ENCODE measurements at places on chromosomes 3 and 15. TPM values are rescaled to one million over a fixed set of nuclear protein-coding genes. Genes with fewer than 3 reads are reported as not detected.

GRCh38 chr3:107881509-107881908, 209.3 kb downstream of the CD47 start:
- no peak for DNase-seq

GRCh38 chr3:51934991-51935885, 6.5 kb downstream of the RRP9 start:
- no peak for DNase-seq

The GRK7 gene
- not detected for polyA plus RNA-seq

- no peak for DNase-seq
These were observed 318.5 kb downstream of the TBC1D5 start for GRCh38 chr3:17423786-17424536.

The MUC20 gene
- 6.0 TPM for polyA plus RNA-seq

DNA sequence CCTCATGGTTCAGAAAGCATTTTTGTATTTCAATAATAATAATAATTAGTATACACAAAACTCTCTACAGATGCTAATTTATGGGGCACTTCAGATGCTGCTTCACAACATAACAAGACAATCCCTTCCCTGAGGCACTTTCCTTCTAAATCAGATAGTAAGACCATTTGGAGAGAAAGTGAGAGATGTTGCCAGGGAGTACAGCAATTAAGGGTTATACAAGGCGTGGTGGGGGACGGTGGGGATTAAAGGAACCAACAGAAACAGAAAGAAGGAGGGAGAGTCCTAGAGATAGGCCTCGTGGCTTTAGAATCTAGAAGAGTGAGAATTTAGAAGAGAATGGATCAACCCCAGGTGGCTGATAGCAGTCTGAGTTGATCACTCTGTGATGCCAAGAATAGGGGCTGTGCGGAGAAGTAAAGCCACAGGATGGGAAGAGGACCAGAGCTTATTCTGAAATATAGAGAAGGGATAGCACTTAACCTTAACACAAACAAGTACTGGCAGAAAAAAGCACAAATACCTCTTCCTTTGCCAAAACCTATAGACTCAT, 76.9 kb downstream of the ETFA start:
- no peak for DNase-seq

- no peak for DNase-seq
These were observed 57.0 kb upstream of the MCTP2 start for GRCh38 chr15:94174399-94174802.

The CYP8B1 gene
- 229 TPM for polyA plus RNA-seq

DNA sequence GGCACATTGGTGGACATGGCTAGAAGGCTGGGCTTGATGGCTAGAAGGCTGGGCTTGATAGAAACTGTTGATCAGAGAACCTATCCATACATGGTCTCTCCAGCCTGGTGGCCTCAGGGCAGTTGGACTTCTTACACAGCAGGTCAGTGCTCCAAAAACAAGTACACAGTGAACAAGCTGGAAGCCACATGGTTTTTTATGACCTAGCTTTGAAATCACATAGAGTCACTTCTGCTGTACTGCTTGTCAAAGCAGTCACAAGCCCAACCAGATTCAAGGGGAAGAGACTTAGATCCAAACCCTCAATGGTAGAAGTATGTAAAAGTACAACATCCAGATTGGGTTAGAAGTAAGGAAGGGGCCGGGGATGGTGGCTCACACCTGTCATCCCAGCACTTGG, 89.4 kb upstream of the HES1 start:
- no peak for DNase-seq

The CHST2 gene
- 0.11 TPM for polyA plus RNA-seq

DNA sequence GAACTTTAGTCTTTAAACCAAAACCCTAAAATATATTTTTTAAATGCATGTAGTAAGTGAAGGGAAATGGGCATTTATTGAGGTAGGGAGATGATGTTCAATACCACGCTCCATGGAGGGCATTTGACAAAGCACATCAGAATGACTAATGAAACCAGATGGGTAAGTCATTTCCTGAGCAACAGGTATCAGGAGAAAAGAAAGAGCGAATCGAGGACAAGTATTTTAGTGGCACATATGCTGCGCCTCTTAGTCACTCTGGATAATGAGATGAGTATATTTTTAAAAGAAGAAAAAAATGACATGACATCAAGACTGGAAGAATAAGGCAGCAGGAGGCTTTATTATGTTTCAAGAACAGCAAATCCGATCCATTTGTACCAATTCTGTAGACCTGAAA, 129.0 kb upstream of the ARHGEF3 start:
- DNase-seq: no peak

The TIMP4 gene
- polyA plus RNA-seq: 0.82 TPM

DNA sequence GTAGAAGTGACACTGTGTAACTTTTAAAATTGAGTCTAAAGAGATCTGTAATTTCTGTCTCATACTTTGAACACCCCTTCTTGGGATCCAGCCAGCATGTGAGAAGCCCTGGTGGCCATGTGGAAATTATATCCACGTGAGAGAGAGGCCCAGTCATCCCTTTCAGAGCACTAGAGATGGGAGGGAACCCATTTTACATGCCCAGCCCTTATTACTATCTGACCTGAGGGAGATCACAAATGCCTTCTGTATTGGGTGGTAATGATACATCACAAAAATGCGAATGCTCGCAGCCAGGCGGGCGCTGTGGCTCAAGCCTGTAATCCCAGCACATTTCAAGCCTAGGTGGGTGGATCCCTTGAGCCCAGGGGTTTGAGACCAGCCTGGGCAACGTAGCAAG, 27.3 kb upstream of the TRAK1 start:
- DNase-seq: no peak

DNA sequence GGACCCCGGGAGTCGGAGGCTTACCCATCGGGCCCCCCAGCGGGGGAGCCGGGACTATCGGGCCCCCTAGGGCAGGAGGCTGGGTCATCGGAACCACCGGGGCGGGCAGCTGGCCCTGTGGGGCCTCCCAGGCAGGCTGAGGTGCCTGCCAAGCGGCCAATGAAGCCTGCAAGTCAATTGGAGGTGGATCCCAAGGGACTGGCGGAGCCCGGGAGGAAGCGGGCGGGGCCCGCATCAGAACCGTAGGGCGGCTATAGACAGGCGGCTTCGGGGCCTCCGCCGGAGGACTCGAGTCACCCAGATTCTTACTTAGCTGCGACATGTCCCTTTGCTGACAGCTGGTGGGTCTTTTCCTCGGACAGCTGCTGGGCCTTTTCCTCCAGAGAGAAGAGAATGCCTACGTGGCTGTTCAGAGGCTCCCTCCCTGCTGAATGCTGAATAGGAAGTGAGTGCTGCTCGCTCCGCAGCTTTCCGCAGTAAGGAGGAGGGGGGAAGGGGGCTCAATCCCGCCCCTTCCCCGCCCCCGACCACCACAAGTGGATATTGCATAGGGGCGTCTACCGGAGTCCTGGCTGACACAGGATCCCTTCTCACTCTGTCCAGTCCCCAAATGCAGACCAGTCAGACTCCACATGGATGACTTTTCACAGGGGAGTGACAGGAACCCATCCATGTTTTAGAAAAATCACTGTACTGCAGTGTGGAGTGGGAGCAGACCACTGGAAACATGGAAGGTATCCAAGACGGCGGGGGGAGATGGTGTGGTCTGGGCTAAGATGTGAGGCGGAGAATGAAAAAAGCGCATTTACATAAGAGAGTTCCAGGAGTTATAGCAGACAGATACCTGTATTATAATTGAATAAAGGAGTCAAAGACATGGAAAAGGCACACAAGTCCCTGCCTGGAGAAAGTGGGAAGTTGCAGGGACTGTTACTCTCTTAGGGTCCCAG, at the start of gene MAGEL2:
Gene MAGEL2 (minus strand): TSS at position 447 of the 950 bp plus-strand sequence. CDS start 125 bp downstream, at position 322.
- DNase-seq: no peak

The UROC1 gene
- 16.5 TPM for polyA plus RNA-seq

The FSTL1 gene
- polyA plus RNA-seq: 9.6 TPM

Data from liver (tissue), 10 donors.